ENCODE measurements at places on chromosomes 6 and 20.

- no peak for DNase-seq
These were observed 40.3 kb upstream of the RALGAPA2 start for GRCh38 chr20:20752712-20753111.

GRCh38 chr20:46799781-46800408, 90.4 kb downstream of the SLC2A10 start:
- no peak for DNase-seq

DNA sequence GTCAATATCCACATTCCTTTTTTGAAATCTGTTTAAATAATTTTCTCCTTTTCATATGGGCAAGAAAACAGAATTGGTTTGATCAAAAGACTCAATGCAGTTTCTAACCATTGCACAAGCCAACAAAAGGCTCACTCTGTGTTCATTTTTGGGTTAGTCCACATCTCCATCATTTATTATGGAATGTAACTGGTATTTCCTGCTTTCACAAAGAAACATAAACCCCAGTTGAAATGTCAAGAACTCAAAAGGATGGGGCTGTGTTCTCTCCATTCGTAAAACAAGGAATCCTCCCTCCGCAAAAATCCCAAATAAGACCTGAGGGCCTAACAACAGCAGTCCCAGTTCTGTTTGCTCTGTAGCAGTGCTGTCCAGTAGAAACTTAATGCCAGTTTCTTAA, 420.9 kb downstream of the GJA1 start:
- DNase-seq, result no peak

DNA sequence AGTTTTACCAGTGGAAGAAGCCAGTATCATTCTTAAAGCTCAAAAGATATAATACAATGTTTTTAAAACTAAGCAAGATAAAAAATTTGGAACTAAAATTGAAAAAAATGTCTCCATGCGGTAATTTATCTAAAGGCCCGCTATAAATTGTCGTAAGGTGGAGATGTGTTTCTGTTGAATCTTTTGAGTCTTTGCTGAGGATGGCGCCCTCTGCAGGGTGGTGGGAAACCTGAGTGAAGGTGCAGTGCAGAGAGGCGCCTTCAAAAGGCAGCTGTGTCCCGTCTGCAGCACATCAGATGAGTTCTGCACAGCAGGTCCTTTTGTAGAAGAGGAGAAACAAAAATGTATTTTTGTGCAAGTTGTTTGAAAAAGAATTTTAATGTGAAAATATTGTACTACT, 29.4 kb upstream of the KIF25 start:
- DNase-seq, result no peak

DNA sequence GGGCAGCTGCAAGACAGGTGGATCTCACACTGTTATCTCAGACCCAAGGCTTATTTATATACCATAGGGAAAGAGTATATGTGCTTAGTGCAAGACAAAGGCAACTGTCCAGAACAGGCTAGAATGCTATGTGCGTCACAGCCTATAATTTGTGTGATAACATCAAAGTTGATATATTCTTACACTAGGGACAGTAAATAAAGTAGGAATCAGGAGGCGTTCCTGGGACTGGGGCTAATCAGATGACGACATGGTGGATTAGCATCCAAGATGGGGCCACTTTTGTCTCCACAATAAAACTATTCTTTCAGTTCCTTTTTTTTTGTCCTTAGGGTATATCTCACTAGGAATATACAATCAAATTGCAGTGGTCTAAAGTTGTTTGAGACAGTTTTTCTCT, 54.9 kb upstream of the IER3 start:
- DNase-seq, result no peak

GRCh38 chr6:140897804-140898573, 1234.7 kb upstream of the GJE1 start:
- DNase-seq, result no peak

DNA sequence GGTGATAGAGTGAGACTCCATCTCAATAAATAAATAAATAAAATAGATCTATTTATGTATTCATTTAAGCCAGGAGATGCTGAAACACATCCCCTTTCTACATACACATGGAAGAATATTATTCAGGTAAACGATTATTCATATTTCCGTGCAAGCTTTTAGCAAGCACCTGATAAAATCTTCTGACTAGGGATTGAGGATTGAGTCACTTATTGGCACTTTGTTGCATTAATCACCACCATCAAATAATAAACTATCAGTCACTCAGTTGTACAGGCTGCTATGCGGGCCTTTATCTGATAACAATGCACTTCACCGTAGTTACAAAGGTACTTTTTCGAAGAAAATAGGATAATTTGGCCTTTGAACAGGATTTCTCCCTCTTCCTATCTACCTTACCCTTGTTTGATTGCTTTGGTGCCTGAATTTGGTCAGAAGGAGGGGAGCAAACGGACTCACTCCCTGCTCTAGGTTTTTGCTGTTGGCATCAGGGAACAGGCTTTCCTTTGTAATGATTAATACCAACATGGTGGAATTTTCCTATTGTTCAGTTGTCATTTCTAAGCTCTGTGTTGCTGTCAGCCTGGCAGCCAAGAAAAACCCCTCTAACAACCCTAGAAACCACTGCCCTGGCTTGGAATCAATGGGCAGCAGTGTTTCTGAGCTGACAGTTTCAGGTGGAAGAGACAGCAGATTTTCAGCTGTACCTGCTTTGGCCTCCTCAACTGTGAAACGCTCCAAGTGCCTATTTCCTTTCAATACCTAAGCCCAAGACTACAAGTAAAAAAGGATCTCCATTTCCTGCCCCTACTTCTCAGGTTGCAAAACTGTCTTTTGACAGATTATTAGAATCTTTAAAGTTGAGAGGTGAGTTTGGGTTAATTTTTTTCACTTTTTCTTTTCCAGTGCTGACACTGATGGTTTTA, 63.0 kb downstream of the MYB start:
- no peak for DNase-seq

GRCh38 chr6:100376103-100376502, 88.6 kb downstream of the SIM1 start:
- DNase-seq, result no peak

GRCh38 chr6:16849988-16850680, 88.9 kb upstream of the ATXN1 start:
- DNase-seq, result no peak

GRCh38 chr6:37279366-37280134, 21.6 kb upstream of the TMEM217 start:
- DNase-seq, result no peak
